ENCODE measurements at places on chromosomes 6 and 20.

GRCh38 chr6:125904871-125905270, 51.7 kb upstream of the HINT3 start:
- DNase-seq: no peak

- peak; percentile 80 for DNase-seq
Observed at GRCh38 chr6:134173936-134174671, 121.7 kb upstream of the SLC2A12 start.

DNA sequence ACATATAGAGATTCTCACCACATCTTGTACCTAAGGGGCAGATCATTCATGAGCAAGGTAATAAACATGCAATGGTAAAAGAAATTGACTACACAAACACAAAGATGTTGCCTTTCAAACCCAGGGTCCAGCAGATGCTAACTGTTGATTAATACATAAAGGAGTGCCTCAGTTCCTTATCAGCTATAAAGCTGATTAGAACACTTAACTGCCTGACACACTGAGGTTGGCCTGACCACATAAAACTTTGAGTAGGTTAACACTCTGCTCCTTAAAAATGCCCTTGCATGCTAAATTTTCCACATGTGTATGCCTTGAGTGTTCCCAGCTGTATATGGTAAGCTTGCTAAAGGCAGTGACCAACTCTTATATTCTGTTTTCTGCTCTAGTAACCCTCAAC, 14.9 kb downstream of the CRISP2 start:
- no peak for DNase-seq

DNA sequence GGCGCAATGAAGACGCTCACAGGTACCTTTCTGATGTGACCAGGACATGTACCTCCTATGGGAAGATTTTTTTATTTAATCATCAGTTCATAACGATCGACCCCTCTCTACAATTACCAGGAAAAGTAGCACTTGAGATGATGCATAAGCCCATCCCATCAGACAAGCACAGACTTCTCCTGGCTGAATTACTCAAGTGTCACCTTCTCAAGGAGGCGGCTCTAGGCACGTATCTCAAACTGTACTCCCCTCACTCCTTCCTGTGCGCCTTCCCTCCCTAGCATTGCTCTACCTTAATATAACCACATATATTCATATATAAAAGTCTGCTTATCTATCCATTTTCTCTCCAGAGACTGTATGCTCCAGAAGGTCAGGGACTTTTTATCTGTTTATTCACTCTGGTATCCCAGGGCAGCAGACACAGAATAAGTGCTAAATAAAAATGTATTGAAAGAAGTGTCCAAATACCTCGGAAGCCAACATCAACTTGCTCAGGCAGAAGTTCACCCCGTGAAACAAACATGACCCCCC, 71.5 kb downstream of the CNKSR3 start:
- DNase-seq: no peak

- DNase-seq: peak; percentile 73
Observed at GRCh38 chr20:46894971-46895905, 595 bp downstream of the EYA2 start.

GRCh38 chr6:153044295-153044694, 41.8 kb upstream of the MTRF1L start:
- DNase-seq: peak; percentile 63

DNA sequence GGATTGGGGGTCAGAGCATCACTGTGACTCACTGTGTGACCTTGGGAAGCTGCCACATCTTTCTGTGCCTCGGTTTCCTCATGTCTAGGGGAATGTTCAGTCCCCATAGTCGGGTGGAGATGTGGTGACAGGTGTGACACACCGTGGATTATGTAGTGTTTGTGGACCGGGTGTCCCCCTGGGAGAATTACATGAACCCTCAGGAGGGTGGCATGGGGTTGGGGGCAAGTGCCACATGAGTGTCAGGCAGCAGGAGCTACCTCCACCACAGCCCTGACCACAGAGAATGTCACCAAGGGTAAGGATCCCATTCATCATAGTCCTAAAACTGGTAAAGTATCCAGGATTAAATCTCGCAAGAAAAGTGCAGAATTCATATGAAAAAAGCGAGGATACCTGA, 23.2 kb downstream of the SUN5 start:
- no peak for DNase-seq

DNA sequence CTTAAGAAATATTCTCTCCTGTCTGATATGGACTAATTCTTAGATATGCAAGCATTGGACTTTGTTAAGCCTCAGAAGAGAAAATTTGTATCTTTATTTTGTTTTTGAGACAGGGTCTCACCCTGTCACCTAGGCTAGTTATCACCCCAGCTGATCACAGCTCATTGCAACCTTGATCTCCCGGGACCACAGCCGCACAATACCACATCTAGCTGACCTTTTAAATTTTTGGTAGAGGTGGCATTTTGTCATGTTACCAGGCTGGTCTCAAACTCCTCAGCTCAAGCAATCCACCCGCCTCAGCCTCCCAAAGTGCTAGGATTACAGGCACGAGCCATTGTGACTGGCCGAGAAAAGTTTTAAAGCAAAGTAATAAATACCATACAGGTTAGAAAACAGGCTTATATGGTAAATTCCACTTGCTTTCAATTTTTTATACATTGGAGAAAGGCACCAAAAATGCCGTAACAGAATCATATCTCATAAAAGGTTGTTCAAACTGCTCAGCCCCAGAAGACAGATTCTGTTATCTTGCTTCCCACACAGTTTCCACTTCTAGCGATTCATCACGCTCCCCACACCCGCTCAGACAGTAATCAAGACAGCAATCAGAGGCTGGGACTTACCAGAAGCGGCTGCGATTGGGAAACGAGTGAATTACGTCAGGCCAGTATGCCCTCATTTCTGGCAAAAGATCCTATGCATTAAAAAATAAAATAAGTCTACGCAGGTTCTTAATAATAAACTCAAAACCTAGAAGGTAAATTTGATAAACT, 13.8 kb downstream of the RNASET2 start:
- DNase-seq: no peak

DNA sequence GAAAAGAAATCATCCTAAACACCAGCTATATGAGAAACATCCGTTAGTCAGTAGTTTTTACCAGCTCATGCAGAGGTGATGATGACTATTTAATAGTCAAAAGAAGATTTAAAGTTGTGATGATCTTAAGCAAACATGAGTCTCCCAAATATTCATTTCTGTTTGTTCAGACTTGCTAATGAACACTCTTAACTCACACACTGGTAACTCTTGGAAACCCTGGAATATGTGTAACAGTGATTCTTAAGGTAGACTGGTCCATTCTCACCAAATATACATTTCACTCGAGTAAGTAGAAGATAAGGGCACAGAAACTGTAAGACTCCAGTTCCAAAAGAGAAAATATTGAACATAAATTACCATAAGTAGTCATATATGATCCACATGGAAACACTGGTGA, 29.1 kb downstream of the RSPO3 start:
- DNase-seq: no peak

GRCh38 chr6:162620073-162620472, 107.5 kb downstream of the PRKN start:
- no peak for DNase-seq

DNA sequence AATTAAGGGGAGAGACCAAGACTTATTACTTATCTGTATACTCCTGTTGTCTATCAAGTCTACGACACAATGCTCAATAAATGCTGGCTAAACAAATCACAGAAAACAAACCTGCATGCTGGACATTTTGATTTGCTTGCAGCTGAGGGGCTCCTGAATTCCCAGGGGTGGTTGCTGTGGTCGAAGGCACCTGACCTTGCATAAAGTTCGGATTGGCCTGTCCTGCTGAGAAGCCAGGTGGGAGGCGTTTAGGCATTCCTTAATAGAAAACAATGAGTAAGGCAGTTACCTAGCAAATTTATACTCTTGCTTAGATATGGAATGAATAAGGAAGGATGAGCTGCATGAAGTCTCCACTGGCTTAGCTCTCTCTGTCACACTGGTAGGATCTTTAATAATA, 50.5 kb downstream of the TP53INP2 start:
- DNase-seq: no peak

GRCh38 chr20:21129861-21130260, 4.0 kb downstream of the KIZ start:
- DNase-seq: no peak

GRCh38 chr6:29887819-29888776, 54.2 kb upstream of the HLA-A start:
- peak; percentile 93 for DNase-seq

- peak; percentile 55 for DNase-seq
Observed at GRCh38 chr20:63696628-63697356, at the start of gene TNFRSF6B. Gene TNFRSF6B, plus strand, starts transcription at chr20:63696652. Its CDS starts 116 bp downstream, at chr20:63696768.

Measured in DMS53 (cell line).